ENCODE measurements at places on chromosomes 6 and 20.

GRCh38 chr20:5197847-5198650, 71.2 kb downstream of the CDS2 start:
- no peak for DNase-seq

DNA sequence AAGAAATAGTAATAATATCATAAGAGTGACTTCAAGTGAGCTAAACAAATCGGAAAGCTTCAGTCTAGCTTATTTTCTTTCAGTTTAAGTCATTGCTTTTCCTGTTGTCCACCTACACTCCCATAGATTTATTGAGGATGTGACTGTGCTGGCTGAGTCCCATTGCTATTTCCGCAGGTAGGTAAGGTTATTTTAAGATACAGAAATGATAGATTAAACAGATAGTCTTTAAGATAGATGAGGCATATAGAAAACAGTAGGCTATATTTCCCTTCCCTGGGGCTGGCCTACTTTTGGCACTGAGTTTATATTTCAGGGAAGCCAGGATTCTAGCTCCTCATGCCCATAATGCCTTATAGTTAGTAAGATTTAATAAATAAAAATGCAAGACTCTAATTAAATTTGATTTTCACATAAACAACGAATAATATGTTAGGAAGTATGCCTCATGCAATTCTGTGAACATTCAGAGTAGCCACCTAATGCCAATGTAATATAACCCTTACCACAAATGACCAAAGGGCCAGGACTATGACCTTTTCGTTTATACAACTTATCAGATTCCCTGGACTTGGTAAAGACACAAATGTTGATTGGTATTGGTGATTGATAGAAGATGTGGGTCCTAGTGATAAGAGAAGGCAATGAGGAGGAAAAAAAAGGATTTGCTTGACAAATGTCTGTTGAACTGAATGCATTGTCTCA, 1079.3 kb downstream of the EPHA7 start:
- DNase-seq = no peak

- DNase-seq = no peak
Observed at GRCh38 chr6:119669221-119669620, 319.7 kb upstream of the MAN1A1 start.

- no peak for DNase-seq
Observed at GRCh38 chr6:150078788-150079187, 9.9 kb upstream of the ULBP3 start.

DNA sequence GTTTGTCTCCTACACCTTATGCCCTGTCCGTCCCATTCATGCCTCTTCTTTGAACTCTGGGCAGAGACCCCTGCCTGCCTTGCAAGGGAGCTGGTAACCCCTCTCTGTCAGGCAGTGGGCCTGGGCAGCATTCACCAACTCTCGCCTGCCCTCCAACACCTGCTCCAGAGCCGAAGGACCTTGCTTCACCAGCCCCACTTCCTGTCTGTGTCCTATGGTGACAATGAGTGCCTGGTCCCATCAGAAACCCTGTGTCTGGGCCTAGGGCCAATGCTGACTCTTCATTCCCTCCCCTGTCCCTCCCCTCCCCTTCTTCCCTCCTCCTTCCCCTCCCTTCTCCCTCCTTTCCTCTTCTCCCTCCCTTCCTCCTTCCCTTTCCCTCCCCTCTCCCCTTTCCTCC, 22.8 kb upstream of the PCMTD2 start:
- DNase-seq = peak; percentile 23

GRCh38 chr6:89117211-89118108, at the start of gene SRSF12:
Gene SRSF12 (minus strand): TSS chr6:89118071. CDS start chr6:89117887, 184 bp downstream.
- peak; percentile 59 for DNase-seq

DNA sequence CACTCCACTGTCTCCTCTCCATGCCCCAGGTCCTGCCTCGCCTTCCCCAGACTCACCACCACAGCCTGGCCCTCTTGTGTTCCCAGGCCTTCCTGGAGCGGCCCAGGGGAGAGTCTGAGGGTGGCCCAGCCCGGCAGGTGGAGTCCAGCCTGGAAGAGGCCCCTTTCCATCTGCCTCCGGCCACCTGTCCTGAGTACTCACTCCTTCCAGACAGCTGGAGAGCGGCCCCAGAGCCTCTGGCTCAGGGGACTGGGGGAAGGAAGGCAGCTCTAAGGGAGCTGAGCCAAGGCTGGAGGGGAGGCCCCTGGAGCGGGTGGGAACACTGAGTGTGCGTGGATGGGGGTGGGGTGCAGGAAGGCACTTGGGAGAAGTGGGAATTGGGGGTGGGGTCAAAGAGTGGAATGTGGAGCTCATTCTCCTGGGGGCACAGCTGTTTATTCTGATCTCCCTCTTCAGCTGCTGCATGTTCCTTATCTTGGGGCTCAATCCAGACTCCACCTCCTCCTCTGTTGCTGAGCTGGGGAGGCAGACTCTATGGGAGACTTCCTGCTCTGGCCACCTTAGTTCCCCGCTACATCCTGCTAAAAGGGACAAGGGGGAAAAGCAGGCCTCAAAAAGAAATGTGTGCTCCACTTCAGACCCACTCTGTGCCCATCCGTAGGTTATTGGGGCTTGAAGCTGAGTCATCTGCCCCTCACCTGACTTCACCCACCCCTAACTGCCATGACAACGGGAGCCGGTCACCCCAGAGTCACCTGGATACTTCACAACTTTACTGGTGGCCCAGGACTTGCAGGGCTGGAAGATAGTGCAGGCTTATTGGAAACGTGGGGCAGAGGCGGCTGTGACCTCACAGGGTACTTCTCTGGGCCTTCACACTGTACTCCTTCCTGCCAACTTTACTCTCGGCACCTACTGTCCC, 19.5 kb upstream of the TAF8 start:
- DNase-seq = no peak

GRCh38 chr6:148502083-148502772, 159.6 kb downstream of the SASH1 start:
- no peak for DNase-seq

DNA sequence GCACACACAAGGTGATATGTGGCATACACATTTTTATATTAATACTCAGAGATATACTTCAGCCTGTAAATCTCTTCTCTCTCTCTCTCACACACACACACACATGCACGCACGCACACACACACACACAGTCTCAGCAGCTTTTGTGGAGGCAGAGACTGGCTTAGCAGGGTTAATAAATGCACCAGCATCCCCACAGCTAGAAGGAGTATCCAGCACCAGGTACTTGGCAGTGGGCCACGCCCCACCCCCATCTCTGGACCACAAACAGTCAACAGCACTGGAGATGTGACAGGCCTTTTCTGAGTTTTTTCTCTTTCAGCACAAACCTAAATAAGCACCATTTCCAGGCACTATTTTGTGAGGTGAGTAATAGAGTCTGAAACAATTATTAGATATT, 47.3 kb upstream of the LRFN2 start:
- peak; percentile 80 for DNase-seq

DNA sequence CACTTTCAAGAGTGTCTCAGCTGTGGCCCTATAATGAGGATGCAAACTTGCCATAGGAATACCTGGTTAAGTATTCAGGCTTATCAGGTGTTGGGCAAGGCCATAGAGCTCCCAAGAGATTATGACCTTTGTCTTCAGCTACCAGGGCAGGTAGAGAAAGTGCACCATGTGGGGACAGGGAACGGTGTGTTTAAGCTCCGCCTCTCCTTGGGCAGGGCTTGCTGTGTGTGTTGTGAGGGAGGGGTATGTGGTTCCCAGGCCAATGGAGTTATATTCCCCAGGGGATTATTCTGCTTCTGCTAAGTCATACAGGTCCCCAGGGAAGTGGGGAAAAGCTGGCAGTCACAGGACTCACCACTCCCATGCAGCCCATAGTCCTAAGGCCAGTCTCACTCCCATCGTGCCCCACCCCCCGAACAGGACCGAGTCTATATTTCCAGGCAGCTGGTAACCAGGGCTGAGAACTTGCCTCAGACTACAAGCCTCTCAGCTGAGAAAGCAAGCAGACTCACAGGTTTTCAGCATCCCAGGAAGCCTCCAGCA, 660.2 kb downstream of the HTR1B start:
- DNase-seq = no peak

- DNase-seq = no peak
Observed at GRCh38 chr6:152605941-152606340, 31.2 kb downstream of the SYNE1 start.

- DNase-seq = peak; percentile 43
Observed at GRCh38 chr6:30483677-30484279, 5.5 kb upstream of the HLA-E start.

GRCh38 chr20:22536956-22537756, 47.2 kb downstream of the FOXA2 start:
- DNase-seq = no peak

DNA sequence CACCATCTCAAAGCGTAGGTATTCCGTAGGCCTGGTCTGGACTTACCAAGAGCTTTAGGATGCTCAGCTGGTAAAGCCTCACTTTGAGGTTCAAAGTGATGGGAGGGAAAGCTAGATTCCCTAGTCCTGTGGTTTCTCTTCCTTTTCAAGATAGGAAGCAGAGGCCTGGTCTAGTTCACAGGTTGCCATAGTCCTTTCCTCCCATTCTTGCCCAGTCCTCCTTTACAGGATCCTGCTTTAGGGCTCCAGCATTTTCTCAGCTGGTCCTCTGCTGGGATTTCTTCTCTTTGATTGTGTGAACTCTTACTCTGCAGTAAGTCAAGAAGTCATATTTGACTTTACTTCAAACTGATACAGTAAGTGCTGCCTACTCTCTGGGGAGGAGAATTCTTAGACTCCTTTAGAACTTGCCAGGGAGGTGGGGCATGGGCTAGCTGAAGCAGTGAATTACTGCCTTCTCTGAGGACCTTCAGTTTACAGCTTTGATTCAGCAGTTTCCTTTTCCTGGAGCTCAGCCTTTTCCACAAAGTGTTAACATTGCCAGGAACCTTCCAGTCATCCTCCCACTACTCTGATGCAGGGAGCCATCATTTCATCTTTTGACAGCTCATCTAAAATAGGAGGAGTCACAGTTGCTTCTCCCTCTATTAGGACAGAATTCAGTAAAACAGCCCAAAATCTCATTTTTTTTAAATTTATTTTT, 42.8 kb upstream of the PLCG1 start:
- no peak for DNase-seq

DNA sequence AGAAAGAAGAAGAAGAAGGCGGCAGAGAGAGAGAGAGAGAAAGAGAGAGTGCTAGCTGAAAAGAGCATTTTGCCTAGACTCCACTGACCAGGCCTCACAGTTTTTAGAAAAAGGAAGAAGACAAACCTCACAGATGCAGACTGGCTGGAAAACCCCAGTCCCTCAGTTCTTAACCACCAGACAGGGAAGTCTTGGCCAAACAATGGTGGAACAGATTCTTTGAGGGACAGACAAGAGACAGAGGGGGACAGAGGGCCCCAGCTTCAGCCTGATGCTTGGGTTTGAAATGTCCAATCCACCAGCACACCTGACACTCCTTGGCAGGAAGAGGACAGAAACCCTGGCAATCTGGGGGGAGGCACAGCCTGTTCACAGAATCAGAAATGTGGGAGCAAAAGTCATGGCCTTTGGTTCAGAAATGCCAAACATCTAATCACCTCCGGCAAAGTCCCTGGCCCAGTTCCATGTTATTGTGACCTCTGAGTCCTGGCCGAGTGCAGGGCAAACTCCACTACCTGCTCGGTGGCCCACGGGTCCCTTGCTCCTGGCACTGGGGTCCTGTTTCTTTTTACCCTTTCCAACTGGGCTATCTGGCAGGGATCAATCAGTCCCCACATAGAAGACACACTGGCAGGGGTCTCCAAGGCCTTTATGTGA, 235.2 kb downstream of the LY86 start:
- no peak for DNase-seq

DNA sequence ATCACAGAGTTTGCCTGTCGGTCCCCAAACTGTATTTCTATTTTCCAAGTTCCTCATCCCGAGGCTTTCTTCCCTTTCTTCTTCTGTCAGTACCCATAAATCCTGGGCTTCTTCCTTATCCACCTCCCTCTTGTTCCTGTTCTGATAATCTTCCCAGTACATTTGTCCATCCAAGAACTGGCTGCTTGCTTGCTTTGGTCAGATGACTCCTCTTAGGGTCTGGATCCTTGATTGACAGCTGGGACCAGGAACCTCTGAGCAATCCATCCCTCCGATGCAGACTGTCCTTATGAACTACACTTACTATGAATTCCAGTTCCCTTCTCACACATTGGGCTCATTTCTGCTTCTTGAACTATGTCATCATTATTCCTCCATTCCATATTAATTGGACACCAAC, 275.3 kb upstream of the CITED2 start:
- no peak for DNase-seq

- no peak for DNase-seq
Observed at GRCh38 chr6:166045173-166045859, 122.3 kb downstream of the TBXT start.

DNA sequence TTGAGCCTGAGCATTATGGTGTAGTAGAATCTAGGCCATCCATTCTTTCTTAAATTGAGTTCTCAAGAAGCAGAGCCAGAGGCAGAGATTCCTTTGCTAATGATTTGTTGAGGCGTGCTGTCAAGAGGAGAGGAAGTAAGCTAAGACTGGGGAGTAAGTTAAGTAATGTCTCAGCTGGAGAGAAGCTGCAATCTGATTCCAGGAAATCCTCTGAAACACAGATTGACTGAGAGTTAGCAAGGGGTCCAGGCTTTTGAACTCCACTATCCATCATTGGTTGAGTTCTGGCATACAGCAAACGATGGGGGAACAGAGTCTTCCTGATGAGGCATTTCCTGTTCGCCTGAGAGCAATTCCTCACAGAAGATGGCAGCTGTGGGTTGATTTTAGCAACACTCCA, 207.4 kb upstream of the RAB32 start:
- no peak for DNase-seq

GRCh38 chr20:32018269-32019155, 8.3 kb downstream of the CCM2L start:
- DNase-seq = peak; percentile 91

- no peak for DNase-seq
Observed at GRCh38 chr6:36610041-36610955, 16.1 kb downstream of the SRSF3 start.

GRCh38 chr20:57866250-57867106, 156.7 kb upstream of the PMEPA1 start:
- DNase-seq = no peak

- no peak for DNase-seq
Observed at GRCh38 chr20:10541668-10542411, 106.7 kb downstream of the SLX4IP start.

DNA sequence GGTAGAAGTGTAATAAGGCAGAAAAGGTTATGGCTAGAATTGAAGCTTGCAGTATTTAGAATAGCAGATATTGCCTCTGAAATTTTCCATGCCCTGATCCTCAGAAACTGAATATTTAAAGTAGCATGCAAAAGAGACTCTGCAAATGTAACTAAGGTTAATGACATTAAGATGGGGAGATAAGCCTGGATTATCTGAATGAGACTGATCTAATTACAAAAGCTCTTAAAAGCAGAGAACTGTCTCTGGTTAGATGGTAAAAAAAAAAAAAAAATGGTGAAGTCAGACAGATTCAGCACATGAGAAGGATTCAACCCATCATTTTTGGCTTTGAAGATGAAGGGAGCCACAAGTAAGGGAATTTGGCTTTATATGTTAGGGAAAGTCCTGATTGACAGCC, 503.7 kb upstream of the IRAK1BP1 start:
- no peak for DNase-seq

DNA sequence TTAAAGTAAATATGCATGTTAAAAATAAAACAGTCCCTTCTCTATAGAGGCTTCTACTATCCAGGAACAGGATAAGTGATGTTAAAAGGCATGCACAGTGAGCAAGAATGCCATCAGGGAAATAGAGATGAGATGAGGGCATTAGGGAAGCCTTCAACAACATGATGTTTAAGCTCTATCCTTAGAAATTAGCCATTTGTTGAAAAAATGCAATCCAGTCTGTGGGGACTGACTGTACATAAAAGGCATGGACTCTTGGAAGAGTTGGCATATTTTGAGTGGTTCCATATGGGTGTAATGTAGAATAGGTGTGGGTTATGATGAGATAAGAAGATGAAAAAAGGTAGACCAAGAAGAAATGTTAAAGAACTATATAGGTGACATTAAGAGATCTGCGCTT, 5.8 kb downstream of the KIAA0319 start:
- peak; percentile 12 for DNase-seq
